PC-9 (cell line): ENCODE measurements at places on chromosomes 2 and 18.
A peak's percentile ranks its signal among the peaks of the same experiment; 100 is the strongest.

GRCh38 chr2:230068651-230069055 is at the start of gene SLC16A14:
SLC16A14 (minus strand) TSS chr2:230068924; CDS start chr2:230059352, 9,572 bp downstream.
- no peak for DNase-seq

DNA sequence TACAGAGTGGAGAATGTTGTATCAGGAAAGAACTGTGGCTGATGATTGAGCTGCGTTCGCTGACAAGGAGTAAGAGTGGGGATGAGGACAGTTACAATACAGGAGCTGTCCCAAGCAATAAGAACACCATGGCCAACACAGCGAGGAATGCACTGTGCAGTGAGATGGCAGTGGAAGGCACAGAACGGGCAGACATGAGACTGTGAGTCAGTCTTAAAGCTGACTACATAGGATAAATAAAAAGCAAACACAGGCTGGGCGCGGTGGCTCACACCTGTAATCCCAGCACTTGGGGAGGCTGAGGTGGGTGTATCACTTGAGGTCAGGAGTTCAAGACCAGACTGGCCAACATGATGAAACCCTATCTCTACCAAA is 89.8 kb downstream of the CABYR start:
- peak; percentile 53 for DNase-seq

DNA sequence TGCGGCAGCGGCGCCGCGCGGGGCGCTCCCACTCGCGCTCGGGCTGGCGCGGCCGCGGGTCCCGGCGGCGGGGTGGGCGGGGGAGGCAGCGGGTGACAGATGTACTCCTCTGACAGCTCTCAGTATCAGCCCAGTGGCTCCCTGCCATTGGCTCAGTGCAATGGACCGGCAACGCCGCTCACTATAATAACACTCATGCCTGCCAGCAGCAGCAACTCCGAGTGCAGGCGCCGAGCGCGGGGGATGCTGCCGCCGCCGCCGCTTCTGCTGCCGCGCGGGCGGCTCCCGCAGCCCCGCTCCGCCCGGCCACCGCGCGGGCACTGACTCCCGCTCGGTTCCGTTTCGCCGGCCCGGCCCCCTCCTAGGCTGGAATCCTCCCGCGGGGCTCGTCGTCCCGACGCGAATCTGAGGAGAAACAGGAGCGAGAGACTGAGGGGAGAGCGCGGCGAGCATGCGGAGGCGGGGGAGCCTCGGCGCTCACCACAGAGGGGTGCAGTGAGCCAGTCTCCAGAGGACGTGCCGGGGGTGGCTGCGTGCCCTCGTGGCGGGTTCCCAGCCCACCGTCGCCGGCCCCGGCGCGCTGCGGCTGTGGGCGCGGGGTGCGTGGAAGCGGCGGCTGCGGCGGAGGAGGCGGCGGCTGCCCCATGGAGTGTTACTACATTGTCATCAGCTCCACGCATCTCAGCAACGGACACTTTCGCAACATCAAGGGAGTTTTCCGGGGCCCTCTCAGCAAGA is at the start of gene ZNF804A:
Gene ZNF804A (plus strand): TSS at position 214 of the 738 bp plus-strand sequence. CDS start 431 bp downstream, at position 645.
- peak; percentile 9 for DNase-seq

GRCh38 chr2:152436148-152436547 is 101.2 kb downstream of the FMNL2 start:
- no peak for DNase-seq

GRCh38 chr2:36812196-36812595 is 115.7 kb downstream of the VIT start:
- DNase-seq: peak; percentile 4

DNA sequence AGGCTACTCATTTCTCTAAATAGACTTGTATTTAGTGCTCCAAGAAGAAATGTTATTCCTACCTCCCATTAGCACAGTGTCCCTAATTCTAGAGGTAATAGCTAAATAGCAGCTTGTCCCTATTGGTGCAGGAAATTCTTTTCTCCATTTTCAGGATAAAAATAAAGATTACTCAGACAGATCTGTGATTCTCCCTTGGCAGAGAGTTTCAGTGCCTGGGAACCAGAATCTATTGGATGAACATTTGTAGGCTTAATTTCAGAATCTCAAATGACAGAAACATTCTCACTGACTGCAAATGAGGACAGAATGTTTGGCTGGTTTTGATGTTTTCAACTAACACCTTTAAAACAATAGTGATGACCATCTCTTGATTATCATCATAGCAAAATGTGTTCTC is 33.3 kb upstream of the LGALSL start:
- DNase-seq: no peak

DNA sequence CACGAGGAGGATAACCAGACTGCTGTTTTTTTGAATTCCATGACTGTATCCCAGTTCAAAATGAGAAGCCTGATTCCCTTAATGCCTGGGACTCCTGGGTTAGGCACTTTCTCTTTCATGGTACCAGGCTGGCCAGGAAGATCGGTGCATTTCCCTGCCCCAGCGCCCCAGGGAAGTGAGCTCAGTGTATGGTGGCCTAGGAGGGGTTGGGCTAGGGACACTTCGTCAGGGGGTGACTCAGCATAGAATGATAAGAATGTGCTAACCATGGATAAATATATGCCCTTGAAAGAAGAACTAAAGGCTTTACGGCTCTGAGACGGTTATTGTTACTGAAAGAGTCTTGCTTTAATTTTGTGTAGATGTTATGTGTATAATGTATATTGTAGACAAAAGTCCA is 27.5 kb upstream of the FAM237A start:
- DNase-seq: peak; percentile 51

- DNase-seq: peak; percentile 92
Measured at GRCh38 chr2:30756051-30756719, 51.1 kb downstream of the CAPN13 start.

DNA sequence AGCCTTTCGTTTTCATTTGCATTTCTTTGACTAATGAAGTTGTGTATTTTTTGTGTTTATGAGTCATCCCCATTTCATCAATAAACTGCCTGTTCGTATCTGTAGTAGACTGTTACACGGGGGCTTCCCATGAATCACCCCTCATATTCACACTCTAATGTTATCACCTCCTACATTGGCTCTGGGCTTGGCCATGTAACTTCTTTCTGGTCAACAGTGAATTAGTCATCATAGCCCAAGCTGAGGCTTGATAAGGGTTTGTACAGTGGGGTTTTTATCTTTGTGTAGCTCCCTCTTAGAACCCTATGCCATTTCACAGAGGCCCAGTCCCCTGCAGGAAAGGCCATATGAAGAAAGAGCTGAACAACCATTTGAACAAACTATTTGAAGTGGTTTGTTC is 151.0 kb downstream of the CCBE1 start:
- no peak for DNase-seq

- peak; percentile 46 for DNase-seq
Measured at GRCh38 chr2:40760071-40760666, 308.3 kb upstream of the SLC8A1 start.

- no peak for DNase-seq
Measured at GRCh38 chr2:11898576-11898975, 152.1 kb downstream of the LPIN1 start.

GRCh38 chr2:163066085-163066484 is 227.5 kb upstream of the KCNH7 start:
- no peak for DNase-seq

DNA sequence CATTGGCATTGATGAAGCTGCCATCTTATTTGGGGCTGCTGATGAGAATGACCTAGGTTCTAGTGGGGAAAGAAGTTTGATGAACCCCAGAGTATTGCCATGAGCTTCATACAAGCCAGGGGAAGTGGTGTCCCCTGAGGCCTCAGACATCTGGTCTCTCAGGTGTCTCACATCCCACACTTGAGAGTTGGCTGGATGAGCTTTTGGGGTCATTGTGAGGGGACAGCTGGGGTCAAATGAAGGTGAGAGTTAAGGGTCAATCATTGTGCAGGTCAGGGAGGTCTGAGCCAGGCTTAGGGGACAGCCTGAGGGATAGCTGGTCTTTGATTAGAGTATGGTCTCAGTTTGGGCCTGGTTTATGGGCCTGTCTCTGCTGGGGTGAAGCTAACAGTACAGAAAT is 336.5 kb downstream of the CYP26B1 start:
- DNase-seq: no peak

DNA sequence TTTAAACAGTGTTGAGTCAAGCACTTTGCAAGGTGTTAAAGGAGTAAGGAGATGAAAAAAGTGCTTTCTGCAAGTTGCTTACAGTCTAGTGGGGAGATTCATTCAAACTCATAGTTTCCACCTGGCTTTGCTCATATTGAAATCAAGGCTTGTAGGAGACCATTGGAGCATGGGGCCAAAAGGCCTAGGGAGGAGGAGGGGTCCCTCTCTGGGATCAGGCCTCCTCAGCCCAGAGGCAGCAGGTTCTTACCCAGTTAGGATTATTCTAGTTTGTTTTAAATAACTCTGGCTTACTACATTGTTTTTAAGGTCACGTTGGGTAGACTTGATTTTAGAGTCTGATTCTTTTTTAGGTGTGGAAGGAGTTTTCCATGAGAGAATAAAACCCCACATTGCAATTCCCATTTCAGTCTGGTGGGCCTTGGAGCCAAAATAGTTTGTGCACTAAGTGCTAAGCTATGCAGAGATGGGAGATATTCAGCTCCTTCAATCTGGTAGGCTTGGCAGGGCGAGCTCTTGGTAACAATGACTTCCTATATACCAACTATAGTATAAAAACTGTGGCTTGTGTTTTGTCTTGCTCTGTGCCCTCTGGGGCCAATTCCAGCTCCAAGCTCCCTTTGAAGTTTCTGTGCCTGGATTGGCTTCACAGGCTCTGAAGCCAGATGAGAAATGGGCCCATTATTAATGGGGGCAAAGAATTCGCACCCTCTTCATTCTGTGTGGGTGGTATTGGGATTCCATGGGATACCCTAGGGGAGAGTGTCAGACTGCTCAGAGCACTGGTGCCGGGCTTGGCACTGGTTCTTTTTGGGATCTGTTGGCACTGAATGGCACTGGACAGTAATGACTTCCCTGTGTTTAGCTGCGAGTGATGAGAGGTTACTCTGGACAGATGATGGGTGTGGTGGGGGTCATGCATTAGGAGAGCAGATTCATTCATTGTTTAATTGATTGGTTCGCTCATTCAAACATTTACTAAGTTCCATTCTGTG is 301.1 kb downstream of the MYCN start:
- DNase-seq: no peak

DNA sequence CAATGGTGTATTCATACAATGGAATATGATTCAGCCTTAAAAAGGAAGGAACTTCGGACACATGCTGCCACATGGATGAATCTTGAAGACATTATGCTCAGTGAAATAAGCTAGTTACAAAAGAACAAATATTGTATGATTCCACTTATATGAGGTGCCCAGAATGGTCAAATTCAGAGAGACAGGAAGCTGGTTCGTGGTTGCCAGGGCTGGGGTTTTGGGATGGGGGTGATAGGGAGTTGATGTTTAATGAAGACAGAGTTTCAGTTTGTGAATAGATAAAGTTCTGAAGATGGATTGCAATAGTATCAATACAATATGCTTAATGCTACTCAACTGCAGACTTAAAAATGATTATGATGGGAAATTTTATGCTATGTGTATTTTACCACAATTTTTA is 28.0 kb upstream of the MC2R start:
- no peak for DNase-seq
